Left renal cortex interstitium (tissue), 4 donors: ENCODE measurements at places on chromosomes 12 and 14. TPM values are rescaled to one million over a fixed set of nuclear protein-coding genes. Genes with fewer than 3 reads are reported as not detected.

GRCh38 chr12:45354399-45354798 lies 138.5 kb downstream of the ANO6 start:
- DNase-seq: no peak

- peak; percentile 19 for DNase-seq
Observed at GRCh38 chr12:14803830-14804160, 325 bp downstream of the C12orf60 start.

DNA sequence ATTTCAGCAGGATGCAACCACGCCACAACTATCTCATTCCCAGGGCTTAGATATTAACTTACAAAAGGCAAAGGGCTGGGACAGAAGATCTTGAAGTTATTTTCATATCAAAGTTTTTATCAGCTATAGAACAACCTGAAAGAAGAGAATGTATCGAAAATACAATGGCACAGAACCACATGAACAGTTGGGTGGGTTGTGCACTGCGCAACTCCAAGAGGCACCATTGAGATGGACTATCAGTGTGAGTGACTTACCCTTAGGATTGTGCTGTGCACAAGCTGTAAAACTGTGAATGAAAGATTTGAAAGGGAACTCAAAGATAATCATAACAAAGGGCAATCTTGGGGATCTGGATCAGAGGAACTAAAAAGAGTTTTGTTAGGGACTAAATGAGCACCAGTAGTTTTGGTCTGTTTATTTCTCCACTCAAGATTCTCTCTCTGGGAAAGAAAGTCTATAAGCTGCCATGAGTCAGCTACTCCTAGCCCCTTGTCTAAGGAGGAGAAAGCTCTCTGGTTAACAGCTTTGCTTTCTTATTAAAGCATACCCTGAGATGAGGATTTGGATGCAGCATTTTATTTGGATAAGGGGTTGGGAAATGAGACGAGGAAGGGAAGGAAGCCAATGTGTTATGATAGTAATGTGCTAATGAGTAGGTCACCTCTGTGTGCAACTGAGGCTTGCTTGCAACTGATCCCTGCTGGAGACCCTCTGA lies 62.2 kb downstream of the TBX5 start:
- DNase-seq: no peak

DNA sequence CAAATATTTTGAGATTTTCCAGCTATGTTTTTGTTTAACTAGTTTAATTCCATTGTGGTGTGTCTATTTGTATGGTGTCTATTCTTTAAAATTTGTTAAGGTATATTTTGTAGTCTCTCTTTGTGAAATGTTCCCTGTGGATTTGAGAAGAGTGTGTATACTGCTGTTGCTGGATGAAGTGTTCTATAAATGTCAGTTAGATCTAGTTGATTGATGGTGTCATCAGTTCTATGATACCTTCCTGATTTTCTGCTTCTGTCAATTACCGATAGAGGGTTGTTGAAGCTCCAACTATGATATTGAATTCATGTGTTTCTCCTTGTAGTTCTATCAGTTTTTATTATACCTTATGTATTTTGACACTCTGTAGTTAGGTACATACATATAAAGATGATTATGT lies 53.1 kb downstream of the FUT8 start:
- DNase-seq: no peak

DNA sequence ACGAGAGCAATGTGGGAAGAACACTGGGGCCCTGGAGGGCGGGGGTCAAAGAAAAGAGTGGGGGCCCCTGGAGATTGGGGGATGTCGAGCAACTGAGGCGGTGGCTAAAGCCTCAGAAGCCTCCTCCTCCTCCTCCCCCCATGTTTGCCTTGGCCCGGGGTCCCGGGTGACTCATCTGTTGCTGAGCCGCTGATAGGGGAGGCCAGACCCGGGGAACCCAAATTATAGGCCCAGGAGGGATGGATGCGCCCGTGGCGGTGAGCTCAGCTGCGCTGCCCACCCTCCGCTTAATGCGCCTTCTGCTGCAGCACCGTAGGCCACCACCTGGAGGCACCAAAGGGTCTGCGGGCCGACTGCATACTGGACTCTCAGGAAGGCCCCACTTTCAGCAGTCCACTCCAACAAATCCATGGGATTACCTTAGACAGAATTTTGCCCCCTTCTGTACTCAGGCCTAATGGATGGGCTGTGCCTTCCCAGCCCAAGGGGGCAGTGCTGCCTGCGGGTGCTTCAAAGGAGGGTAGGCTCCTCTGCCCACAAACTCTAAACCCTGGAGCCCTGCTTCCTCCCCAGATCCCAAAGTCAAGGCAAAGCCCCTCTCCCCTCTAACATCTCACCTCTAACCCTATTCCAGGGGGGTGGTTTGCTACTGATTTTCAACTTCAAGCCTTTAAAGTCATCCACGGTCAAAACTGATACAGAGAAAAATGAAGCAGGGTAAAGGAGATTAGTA lies 2.6 kb upstream of the WNT10B start:
- no peak for DNase-seq

DNA sequence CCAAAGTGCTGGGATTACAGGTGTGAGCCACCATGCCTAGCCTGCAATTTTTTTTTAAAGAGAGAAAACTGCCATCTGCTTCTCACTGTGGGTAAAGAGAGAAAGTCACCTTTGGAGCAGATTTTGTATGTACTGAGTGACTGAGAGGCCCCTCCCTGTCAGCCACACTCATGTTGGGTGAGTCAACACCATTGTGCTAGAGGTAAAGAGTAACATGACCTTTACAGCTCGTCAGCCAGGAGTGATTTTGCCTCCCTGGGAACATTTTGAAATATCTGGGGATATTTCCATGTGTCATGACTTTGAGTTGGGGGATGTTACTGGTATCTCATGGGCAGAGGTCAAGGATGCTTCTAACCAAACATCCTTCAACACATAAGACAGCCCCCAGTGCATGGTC lies 115.2 kb downstream of the KSR2 start:
- no peak for DNase-seq

GRCh38 chr12:67091204-67091603 lies 178.0 kb upstream of the CAND1 start:
- no peak for DNase-seq

DNA sequence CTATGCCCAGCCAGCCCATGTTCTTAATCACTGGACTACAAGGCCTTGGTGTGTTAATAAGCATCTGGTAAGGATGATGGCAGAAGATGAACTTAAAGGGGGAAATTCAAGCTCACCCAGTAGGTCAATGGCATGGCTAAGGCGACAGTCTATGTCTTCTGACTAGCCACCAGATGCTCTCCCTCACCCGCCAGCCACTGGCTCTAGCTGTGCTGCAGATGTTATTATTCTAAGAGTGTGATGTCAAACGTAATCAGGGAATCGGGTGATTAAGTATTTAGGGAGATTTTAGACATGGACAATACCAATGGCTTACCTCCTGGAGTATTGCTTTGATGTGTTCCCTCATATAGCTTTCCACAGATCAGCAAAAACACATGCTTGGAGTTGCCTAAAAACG lies 39.2 kb upstream of the MAX start:
- DNase-seq: no peak

GRCh38 chr12:98211909-98212695 lies 303.3 kb upstream of the TMPO start:
- DNase-seq: no peak

GRCh38 chr14:38837343-38838048 lies 265.5 kb downstream of the SEC23A start:
- no peak for DNase-seq

DNA sequence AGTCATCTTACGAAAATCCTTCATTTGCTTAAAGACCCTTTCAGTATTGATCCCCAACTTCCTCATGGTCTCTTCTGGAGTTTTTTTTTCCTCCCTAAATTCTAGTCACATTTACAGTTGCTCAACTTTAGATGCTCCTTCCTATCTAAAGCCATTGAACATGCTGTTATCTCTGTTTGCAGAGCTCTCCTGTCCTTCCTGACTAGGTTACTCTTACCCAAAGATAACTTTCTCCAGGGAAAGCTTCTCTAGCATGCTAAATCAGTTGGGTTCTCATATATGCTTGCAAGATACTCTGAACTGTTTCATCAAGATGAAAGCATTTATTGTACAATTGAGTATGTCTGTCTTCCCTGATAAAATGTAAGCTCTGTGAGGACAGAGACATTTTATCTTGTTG lies 1.8 kb upstream of the RAB21 start:
- no peak for DNase-seq

- DNase-seq: no peak
Observed at GRCh38 chr12:57127101-57127725, 1.1 kb upstream of the LRP1 start.

GRCh38 chr14:32620724-32621123 lies 291.6 kb downstream of the AKAP6 start:
- no peak for DNase-seq

- no peak for DNase-seq
Observed at GRCh38 chr14:102226356-102227125, 78.4 kb downstream of the MOK start.

The GZMB gene
- 1.0 TPM for polyA plus RNA-seq

The ALG10B gene
- 11.2 TPM for polyA plus RNA-seq

The ERP27 gene
- polyA plus RNA-seq: 20.5 TPM

The RNFT2 gene
- polyA plus RNA-seq: 4.0 TPM

The KIF26A gene
- polyA plus RNA-seq: 11.6 TPM

The FLVCR2 gene
- polyA plus RNA-seq: 8.8 TPM

The ART4 gene
- 0.24 TPM for polyA plus RNA-seq
